ENCODE measurements at places on chromosomes 11 and 22. TPM values are rescaled to one million over a fixed set of nuclear protein-coding genes. Genes with fewer than 3 reads are reported as not detected.

THY1 gene
- 2.4 TPM for total RNA-seq

CNGA4 gene
- total RNA-seq: 0.64 TPM

MRPL21 gene
- total RNA-seq: 88.7 TPM

TRIM34 gene
- total RNA-seq: 9.6 TPM

GLB1L3 gene
- total RNA-seq: 3.9 TPM

CYTH4 gene
- total RNA-seq: 1.5 TPM

VPREB1 gene
- total RNA-seq: not detected

VSTM5 gene
- total RNA-seq: 2.4 TPM

DNAJC4 gene
- total RNA-seq: 7.0 TPM

CYB5R2 gene
- total RNA-seq: 7.0 TPM

SLC5A12 gene
- total RNA-seq: not detected
